Activated naive CD4-positive, alpha-beta T cell treated with anti-CD3 and anti-CD28 coated beads for 36 hours (primary cell): ENCODE measurements at places on chromosomes 1 and 21. TPM values are rescaled to one million over a fixed set of nuclear protein-coding genes. Genes with fewer than 3 reads are reported as not detected.

CITED4 gene
- 2.4 TPM for total RNA-seq

LRRC3 gene
- 2.8 TPM for total RNA-seq

GRCh38 chr1:6314503-6314902 lies 53.6 kb upstream of the GPR153 start:
- H3K4me3 ChIP-seq = no peak overlapping the region
- no peak for DNase-seq
- H3K27ac ChIP-seq = no peak overlapping the region
- no peaks in the 10 kb centered on the region for H3K27me3 ChIP-seq

DNA sequence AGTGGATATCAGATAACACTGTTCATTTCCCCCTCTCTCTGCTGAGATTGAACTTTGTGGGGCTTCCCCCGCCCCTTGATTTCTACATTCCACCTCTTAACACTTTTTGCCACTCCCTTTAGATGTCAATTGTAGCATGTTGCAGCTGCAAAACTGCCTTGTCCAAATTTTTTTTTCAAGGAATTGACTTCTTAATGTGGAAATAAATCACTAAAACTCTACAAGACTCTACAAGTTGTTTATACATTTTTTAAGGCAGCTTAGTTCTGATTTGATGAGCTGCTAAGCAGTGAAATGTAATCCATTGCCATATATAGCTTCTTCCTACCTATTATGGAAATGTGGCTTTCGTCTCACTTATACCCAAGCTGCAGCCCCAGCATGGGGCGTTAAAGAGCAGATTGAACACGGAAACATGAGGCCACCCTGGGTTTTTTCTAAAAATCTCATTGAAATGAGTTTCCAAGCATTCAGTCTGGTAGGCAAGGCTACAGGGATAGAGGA lies 132.2 kb downstream of the SYT2 start:
- H3K4me1 ChIP-seq = no peaks in the 10 kb centered on the region
- peaks cover 10% of the 10 kb centered on the region for H3K36me3 ChIP-seq
- DNase-seq = no peak
- H3K27ac ChIP-seq = no peak overlapping the region
- no peaks in the 10 kb centered on the region for H3K27me3 ChIP-seq
